ENCODE measurements at places on chromosomes 2 and 18. TPM values are rescaled to one million over a fixed set of nuclear protein-coding genes. Genes with fewer than 3 reads are reported as not detected.

The ABCG5 gene
- not detected for total RNA-seq

The FAM237A gene
- not detected for total RNA-seq

The MOCOS gene
- 2.2 TPM for total RNA-seq

The RPRM gene
- total RNA-seq, result under 0.01 TPM

The MYCN gene
- not detected for total RNA-seq

The HSPE1 gene
- 140 TPM for total RNA-seq

The OXER1 gene
- not detected for total RNA-seq

The BCL2L11 gene
- total RNA-seq, result 2.7 TPM

The CFC1 gene
- total RNA-seq, result not detected

The SCLY gene
- 17.8 TPM for total RNA-seq

The COL6A3 gene
- 2,978 TPM for total RNA-seq

The AQP12B gene
- total RNA-seq, result not detected

The PROKR1 gene
- total RNA-seq, result not detected

The SNED1 gene
- 7.5 TPM for total RNA-seq

The LYPD1 gene
- 0.22 TPM for total RNA-seq

The RGPD3 gene
- total RNA-seq, result 0.37 TPM

The LBH gene
- 56.1 TPM for total RNA-seq

The RGPD8 gene
- total RNA-seq, result 9.5 TPM

The AMER3 gene
- not detected for total RNA-seq

The SLC40A1 gene
- 9.5 TPM for total RNA-seq

The TFPI gene
- total RNA-seq, result 66.9 TPM

The MROH2A gene
- total RNA-seq, result not detected

The CFAP210 gene
- not detected for total RNA-seq

The SKA1 gene
- total RNA-seq, result 9.9 TPM

The GCG gene
- not detected for total RNA-seq

The ANAPC1 gene
- 78.1 TPM for total RNA-seq

The CKAP2L gene
- total RNA-seq, result 3.9 TPM

The IKZF2 gene
- total RNA-seq, result 7.5 TPM

The ST6GAL2 gene
- total RNA-seq, result 0.11 TPM

The GDF7 gene
- total RNA-seq, result 4.0 TPM

The VIL1 gene
- 0.12 TPM for total RNA-seq

The DARS1 gene
- 148 TPM for total RNA-seq

The MC5R gene
- not detected for total RNA-seq

The GREB1 gene
- 3.0 TPM for total RNA-seq

The SERPINB12 gene
- total RNA-seq, result not detected

The ITGB6 gene
- total RNA-seq, result not detected

The VWC2L gene
- total RNA-seq, result under 0.01 TPM

The CYP26B1 gene
- 0.33 TPM for total RNA-seq

The RAB3GAP1 gene
- 114 TPM for total RNA-seq

The C1GALT1C1L gene
- 0.50 TPM for total RNA-seq

The GPBAR1 gene
- total RNA-seq, result 0.12 TPM

The ANKRD30B gene
- 0.55 TPM for total RNA-seq

The KCNK3 gene
- 0.44 TPM for total RNA-seq

The LOXHD1 gene
- not detected for total RNA-seq

The LINC00305 gene
- total RNA-seq, result not detected

The CYP1B1 gene
- total RNA-seq, result 4.0 TPM

The DNAJC5G gene
- total RNA-seq, result not detected

The SLC16A14 gene
- total RNA-seq, result 2.2 TPM

The RAD51AP2 gene
- total RNA-seq, result not detected

The ATP6V1B1 gene
- 0.62 TPM for total RNA-seq

The NT5DC4 gene
- total RNA-seq, result 0.11 TPM

The PCBP1 gene
- total RNA-seq, result 32.2 TPM
